ENCODE measurements at places on chromosomes 13 and 19. TPM values are rescaled to one million over a fixed set of nuclear protein-coding genes. Genes with fewer than 3 reads are reported as not detected.

Gene C19orf81
- 5.2 TPM for total RNA-seq

GRCh38 chr13:98239162-98240076 is 62.4 kb upstream of the RNF113B start:
- no peak overlapping the region for H3K4me3 ChIP-seq
- H3K4me1 ChIP-seq: no peaks in the 10 kb centered on the region
- no peak for DNase-seq
- no peaks in the 10 kb centered on the region for H3K27me3 ChIP-seq
- no peak overlapping the region for H3K27ac ChIP-seq

DNA sequence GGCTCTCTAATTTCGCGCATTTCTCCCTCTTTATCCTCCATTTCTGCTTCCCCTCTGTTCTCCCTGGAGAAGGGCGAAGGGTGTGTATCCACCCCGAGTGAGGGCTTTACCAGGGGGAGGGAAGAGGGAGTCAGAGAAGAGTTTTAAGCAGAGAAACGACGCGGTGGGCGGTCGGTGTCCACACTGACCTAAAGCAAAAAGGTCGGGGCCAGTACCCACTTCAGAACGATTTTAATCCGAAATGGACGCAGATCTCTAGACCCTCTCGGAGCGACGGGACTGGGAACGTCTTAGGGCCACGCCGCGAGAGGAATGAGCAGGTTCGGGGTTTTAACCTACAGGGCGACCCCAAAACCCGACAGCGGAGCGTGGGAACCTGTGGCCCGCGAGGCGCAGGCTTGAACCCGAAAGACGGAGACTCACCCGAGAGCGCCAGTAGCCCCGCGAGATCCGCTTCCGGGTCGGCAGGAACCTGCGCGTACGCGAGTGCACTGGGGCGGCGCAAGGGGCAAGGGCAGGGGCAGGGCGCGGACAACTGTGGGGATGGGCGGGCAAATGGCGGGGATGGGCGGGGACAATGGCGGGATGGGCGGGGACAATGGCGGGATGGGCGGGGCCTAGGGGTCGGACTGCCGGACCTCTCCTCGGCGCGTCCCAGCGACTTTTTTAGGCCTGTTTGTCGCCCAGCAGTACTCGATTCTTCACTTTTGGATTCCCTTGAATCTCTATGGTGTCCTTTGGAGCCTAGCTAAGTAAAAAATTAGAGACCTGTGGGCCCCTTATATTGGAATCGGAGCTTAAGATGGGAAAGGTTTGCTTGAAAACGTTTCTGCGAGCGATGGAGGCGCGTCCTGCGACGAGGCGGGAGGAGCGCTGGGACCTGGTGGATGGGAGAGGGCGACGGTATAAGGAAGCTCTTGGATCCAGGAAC is at the start of gene ZNF677:
Gene ZNF677 (minus strand): TSS at position 463 of the 931 bp plus-strand sequence. CDS start 3,323 bp downstream, outside the sequence.
- DNase-seq: peak; percentile 93
- peaks cover 29% of the 10 kb centered on the region for H3K36me3 ChIP-seq
- H3K27ac ChIP-seq: peak within 1 kb of the TSS; percentile 80
- H3K4me1 ChIP-seq: no peaks in the 10 kb centered on the region

Gene SLC8A2
- total RNA-seq: 0.27 TPM

GRCh38 chr19:56405062-56405461 is 930 bp downstream of the ZNF583 start:
- no peaks in the 10 kb centered on the region for H3K27me3 ChIP-seq
- peak overlapping the region; percentile 84 for H3K4me3 ChIP-seq
- no peak for DNase-seq
- peaks cover 30% of the 10 kb centered on the region for H3K36me3 ChIP-seq

- no peak overlapping the region for H3K27ac ChIP-seq
- H3K4me3 ChIP-seq: no peak overlapping the region
- DNase-seq: no peak
- H3K4me1 ChIP-seq: no peaks in the 10 kb centered on the region
These were observed 254.7 kb downstream of the KLF12 start for GRCh38 chr13:73879346-73880015.

DNA sequence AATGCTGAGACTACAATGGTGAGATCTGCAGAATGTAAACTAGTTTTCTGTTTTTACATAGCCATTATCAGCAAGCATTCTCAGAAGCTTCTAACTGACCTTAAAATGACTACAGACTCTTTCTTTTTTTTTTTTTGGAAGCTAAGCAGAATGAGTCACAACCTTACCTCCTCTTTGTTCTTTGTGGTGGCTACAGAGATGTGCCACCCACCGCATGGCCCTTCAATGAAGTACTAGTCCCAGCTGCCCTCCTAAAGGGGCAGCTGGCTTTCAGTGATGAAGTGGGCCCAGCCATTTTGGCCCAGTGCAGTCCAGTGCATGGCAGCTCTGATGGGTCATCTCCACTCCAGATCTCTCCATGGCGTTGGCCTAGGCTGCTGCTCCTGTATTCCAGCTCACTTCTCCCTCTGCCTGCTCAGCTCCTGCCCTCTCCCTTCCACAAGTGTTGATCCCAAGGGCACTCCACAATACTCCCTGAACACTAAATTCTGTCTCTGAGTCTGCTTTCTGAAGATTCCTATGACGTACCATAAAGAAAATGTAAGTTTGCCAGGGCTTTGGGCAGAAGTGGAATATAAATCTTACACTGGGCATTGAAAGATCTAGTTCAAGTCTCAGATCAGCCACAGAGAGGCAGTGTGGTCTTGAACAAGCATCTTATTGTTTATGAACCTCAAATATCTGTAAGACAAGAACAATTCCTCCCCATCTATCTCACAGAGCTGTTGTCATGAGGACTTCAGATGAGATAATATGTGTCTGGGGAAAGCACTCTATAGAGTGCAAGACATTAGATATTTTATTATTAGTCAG is 85.6 kb downstream of the RXFP2 start:
- H3K27me3 ChIP-seq: no peaks in the 10 kb centered on the region
- no peaks in the 10 kb centered on the region for H3K4me1 ChIP-seq
- H3K27ac ChIP-seq: no peak overlapping the region
- H3K36me3 ChIP-seq: no peaks in the 10 kb centered on the region
- no peak for DNase-seq
- no peak overlapping the region for H3K4me3 ChIP-seq

GRCh38 chr19:55212447-55212846 is 3.1 kb upstream of the PTPRH start:
- no peak overlapping the region for H3K27ac ChIP-seq
- peaks cover 10% of the 10 kb centered on the region for H3K4me1 ChIP-seq
- H3K36me3 ChIP-seq: no peaks in the 10 kb centered on the region
- no peak for DNase-seq
- H3K4me3 ChIP-seq: no peak overlapping the region

GRCh38 chr13:112510002-112510780 is 77.8 kb downstream of the TUBGCP3 start:
- H3K36me3 ChIP-seq: peaks cover 77% of the 10 kb centered on the region
- DNase-seq: peak; percentile 56
- peak overlapping the region; percentile 52 for H3K27ac ChIP-seq
- no peak overlapping the region for H3K4me3 ChIP-seq
- H3K27me3 ChIP-seq: no peaks in the 10 kb centered on the region

- DNase-seq: no peak
- no peak overlapping the region for H3K27ac ChIP-seq
- no peaks in the 10 kb centered on the region for H3K4me1 ChIP-seq
- H3K4me3 ChIP-seq: no peak overlapping the region
These were observed 59.0 kb downstream of the ZNF429 start for GRCh38 chr19:21564406-21564805.

DNA sequence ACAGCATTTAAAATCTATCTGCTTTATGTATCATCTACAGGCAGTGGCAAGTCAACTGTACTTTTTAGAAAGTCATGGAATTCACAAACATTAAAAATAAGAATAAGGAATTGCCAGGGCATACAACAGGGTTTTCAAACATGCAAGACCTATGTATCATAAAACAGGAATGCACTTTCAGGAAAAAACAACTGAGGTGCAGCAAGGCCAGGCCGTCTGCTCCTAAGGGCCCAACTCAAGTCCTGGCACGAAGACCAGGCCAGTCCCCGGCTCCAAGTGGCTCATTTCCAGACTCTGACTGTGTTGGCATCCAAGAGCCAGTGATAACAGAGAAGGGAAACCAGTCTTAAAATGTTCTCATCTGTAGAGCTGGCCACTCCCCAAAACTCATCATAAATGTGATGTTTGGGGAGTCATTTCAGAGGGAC is 7.1 kb downstream of the RFX2 start:
- no peaks in the 10 kb centered on the region for H3K36me3 ChIP-seq
- H3K4me1 ChIP-seq: peaks cover 69% of the 10 kb centered on the region
- H3K27ac ChIP-seq: peak overlapping the region; percentile 87
- DNase-seq: peak; percentile 71

Gene IGFL4
- total RNA-seq: not detected

DNA sequence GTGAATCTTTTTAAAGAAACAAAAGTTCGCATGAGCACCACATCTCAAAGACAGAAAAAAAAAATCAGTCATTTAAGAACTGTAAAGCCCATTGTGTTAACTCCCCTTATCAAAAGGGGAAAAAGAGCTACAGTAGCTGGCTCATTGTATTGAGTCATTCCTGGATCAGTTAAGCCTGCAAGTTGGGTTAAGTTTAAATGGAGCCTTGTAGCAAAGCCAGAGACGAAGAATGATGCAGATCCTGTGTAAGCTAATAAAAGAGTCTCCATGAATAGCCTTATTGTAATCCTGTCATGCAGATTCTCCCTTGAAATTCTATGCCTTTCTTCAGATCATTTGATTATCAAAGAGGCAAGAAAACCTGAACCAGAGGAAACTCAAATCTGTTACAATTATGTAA is 83.8 kb downstream of the CRYL1 start:
- no peaks in the 10 kb centered on the region for H3K36me3 ChIP-seq
- H3K4me3 ChIP-seq: no peak overlapping the region
- no peak for DNase-seq

DNA sequence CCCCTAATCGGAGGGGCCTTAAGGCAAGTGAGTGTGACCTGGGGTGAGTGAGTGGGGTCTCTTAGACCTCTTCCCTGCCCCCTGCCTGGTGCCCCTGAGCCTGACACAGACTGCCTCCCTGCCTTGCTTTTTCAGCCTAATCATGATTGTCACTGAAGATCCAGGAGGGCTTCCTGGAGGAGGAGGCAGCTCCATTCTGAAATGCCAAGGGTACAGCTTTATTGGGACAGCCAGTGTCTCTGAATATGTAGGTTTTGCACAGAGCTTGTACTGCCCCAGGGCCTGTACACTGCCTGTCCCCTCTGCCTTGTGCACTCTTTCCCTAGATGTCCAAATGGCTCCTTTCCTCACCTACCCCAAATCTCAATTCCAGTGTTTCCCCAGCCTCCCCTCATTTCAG is 26.1 kb upstream of the SEMA6B start:
- DNase-seq: no peak
- H3K36me3 ChIP-seq: no peaks in the 10 kb centered on the region
- H3K27ac ChIP-seq: no peak overlapping the region
- H3K4me1 ChIP-seq: peaks cover 11% of the 10 kb centered on the region
- no peak overlapping the region for H3K4me3 ChIP-seq

Gene PSG2
- total RNA-seq: not detected

Gene DIAPH3
- total RNA-seq: 3.2 TPM

DNA sequence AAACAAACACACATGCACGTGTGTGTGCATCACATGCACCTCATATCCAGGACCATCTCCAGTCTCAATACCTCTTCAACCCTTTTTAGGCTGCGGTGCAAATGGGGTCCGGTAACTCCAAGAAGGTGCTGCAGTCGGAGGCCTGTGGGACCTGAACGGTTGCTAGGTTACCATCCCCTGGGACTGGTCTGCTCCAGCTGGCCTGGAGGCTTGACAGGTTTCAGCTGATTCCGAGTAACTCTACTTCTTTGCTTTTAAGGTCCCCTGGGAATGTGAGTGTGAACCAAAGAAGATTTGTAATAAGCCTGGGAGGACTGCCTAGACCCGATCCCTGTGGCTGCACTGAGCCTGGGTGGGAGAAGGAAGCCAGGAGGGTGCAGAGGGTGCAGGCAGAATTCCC is 117.5 kb downstream of the CCNA1 start:
- no peaks in the 10 kb centered on the region for H3K36me3 ChIP-seq
- DNase-seq: no peak
- no peaks in the 10 kb centered on the region for H3K27me3 ChIP-seq
- H3K4me1 ChIP-seq: no peaks in the 10 kb centered on the region

Gene AMER2
- total RNA-seq: not detected

DNA sequence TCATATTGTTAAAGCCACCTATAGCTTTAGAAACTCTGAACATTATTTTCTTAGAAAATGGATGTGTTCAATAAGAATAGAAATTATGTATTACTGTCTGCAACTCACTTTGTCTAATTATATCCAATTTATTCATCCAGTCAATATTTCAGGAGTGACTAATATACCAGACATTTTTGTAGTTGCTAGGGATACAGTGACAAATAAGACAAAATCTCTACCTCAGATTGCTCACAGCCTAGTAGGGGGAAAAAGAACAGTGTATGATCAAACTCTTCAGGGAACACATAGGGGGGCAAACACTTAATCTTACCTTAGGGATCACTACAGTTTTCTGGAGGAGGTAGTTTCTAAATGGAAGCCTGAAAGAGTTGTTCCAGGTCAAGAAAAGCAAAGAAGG is 8.6 kb downstream of the BRCA2 start:
- no peaks in the 10 kb centered on the region for H3K27me3 ChIP-seq
- DNase-seq: no peak
- no peaks in the 10 kb centered on the region for H3K4me1 ChIP-seq

- no peaks in the 10 kb centered on the region for H3K4me1 ChIP-seq
- H3K4me3 ChIP-seq: no peak overlapping the region
- no peaks in the 10 kb centered on the region for H3K36me3 ChIP-seq
These were observed 12.1 kb upstream of the NDFIP2 start for GRCh38 chr13:79468819-79469218.

DNA sequence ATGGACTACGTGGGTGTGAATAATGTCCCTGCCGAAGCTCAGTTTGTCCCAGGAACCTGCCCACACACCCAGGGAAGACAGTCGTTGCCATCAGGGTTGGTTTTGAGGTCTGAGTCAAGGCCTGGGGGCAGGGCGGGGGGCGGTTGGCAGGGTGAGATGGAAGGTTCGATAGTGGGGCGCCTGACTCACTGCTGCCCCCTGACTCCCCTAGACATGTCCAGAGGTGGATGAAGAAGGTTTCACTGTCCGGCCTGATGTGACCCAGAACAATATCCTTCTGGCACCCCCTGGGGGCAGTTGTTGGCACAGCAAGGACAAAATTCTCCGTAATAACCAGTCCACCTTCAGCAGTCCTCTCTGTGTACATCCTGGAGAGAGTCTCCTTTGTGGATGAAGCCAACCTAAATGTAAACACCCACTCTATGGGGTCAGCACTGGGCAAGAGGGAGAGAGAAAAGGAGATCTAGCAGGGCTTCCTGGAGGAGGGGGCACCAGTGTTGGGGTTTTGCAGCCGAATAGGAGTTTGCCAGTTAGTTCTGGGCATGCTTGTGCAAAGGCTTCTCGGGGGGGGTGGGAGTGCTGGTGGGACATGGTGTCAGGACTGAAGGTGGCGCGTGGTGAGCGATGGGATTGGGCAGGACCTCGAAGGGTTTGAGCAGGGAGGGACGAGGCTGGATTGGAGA is 19.6 kb upstream of the B3GNT3 start:
- peaks cover 14% of the 10 kb centered on the region for H3K27me3 ChIP-seq
- H3K36me3 ChIP-seq: no peaks in the 10 kb centered on the region
- H3K4me1 ChIP-seq: peaks cover 10% of the 10 kb centered on the region
- DNase-seq: no peak
- H3K4me3 ChIP-seq: no peak overlapping the region

GRCh38 chr19:34639491-34640085 is 37.4 kb downstream of the SCGB2B2 start:
- DNase-seq: no peak
- H3K27me3 ChIP-seq: no peaks in the 10 kb centered on the region
- no peak overlapping the region for H3K4me3 ChIP-seq
- H3K27ac ChIP-seq: no peak overlapping the region

Gene FAM98C
- 21.1 TPM for total RNA-seq

Gene PIAS4
- total RNA-seq: 27.6 TPM
